ENCODE measurements at places on chromosomes 13 and 19. TPM values are rescaled to one million over a fixed set of nuclear protein-coding genes. Genes with fewer than 3 reads are reported as not detected.

Gene C19orf85
- not detected for total RNA-seq

Gene TUBA3C
- not detected for total RNA-seq

Gene CGB5
- total RNA-seq, result not detected

Gene LRRC63
- not detected for total RNA-seq

DNA sequence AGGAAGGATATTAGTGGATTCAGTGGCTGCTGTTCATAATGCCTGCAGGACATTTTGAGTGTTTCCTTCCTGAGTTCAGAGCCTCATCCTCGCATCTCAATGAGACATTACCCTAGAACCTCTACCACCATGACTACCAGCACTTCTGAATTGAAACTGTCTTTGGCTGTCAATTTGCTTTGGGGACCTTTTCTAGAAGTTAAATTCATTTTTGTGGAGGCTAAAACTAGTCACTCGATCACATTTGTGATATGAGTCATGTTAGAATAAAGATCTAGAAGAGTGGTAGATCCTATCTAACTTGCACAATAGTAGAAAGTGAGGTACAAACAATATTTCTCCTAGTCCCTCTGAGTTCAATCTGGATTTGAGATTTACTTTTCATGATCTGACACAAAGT is 124.9 kb downstream of the KCNRG start:
- H3K4me3 ChIP-seq, result no peak overlapping the region
- H3K27ac ChIP-seq, result no peak overlapping the region
- H3K27me3 ChIP-seq, result no peaks in the 10 kb centered on the region
- no peak for DNase-seq

- H3K4me3 ChIP-seq, result no peak overlapping the region
- peak; percentile 90 for DNase-seq
- H3K27me3 ChIP-seq, result peaks cover 13% of the 10 kb centered on the region
- no peak overlapping the region for H3K27ac ChIP-seq
Observed at GRCh38 chr19:17996826-17997316, 11.1 kb upstream of the ARRDC2 start.

GRCh38 chr13:47076500-47076899 is 179.6 kb upstream of the HTR2A start:
- no peak for DNase-seq
- no peak overlapping the region for H3K27ac ChIP-seq
- H3K4me3 ChIP-seq, result no peak overlapping the region
- H3K4me1 ChIP-seq, result no peaks in the 10 kb centered on the region
- no peaks in the 10 kb centered on the region for H3K36me3 ChIP-seq
- no peaks in the 10 kb centered on the region for H3K27me3 ChIP-seq

- no peak overlapping the region for H3K4me3 ChIP-seq
- no peaks in the 10 kb centered on the region for H3K36me3 ChIP-seq
- H3K27ac ChIP-seq, result no peak overlapping the region
- DNase-seq, result no peak
Observed at GRCh38 chr19:3149526-3150505, 14.0 kb downstream of the GNA15 start.

- peak; percentile 94 for DNase-seq
- peak within 1 kb of the TSS; percentile 76 for H3K4me3 ChIP-seq
- H3K27me3 ChIP-seq, result peaks cover 28% of the 10 kb centered on the region
- peak within 1 kb of the TSS; percentile 87 for H3K27ac ChIP-seq
- no peaks in the 10 kb centered on the region for H3K36me3 ChIP-seq
- peaks cover 10% of the 10 kb centered on the region for H3K4me1 ChIP-seq
Observed at GRCh38 chr19:35248310-35249145, at the start of gene LSR. TSS of gene LSR (plus strand) at chr19:35249002. CDS start at chr19:35249023, 21 bp downstream.

DNA sequence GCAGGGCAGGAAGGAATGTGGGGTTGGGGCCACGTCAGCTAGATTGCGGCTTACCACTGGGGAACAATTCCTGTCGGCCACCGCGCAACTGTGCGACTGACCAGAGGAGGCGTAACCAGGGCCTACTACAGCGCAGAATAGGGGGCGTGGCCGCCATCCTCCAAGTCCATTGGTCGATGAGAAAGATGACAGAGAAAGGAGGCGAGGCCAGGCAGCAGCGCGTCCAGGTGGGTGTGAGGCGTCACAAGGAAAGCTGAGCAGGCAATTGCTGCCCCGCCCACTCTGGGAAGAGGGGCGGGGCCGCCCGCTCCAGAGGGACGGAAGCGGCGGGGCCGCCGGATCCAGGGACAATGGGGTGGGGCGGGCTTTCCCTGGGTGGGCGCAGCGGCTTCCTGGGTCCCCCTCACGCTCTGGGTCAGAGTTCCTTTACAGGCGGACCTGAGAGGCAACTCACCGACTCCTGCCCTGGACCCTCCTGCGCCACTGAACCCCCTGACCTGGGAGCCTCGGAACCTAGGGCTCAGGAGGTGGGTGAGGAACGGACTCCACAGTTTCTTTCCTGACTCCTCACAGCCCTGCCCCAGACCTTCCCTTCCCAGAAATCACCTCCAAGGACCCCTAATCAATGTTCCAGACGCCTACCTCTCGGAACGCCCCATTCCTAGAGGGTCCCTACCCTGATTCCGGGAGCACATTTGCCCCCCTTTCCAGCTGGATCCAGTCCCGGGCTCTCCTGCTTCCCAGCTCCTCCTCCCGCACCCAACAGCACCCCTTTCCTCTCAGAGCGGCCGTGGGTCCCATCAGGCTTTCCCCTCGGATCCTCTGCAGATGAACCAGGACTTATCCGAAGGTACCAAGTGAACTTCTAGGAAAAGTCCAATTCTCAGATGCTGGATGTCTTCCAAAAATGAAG is 101.5 kb upstream of the ZNF492 start:
- H3K27me3 ChIP-seq, result no peaks in the 10 kb centered on the region
- H3K4me3 ChIP-seq, result peak overlapping the region; percentile 15
- H3K4me1 ChIP-seq, result no peaks in the 10 kb centered on the region
- peak; percentile 65 for DNase-seq
- no peaks in the 10 kb centered on the region for H3K36me3 ChIP-seq

GRCh38 chr19:16249826-16250404 is 52.2 kb downstream of the AP1M1 start:
- no peak overlapping the region for H3K27ac ChIP-seq
- peaks cover 8% of the 10 kb centered on the region for H3K27me3 ChIP-seq
- no peaks in the 10 kb centered on the region for H3K36me3 ChIP-seq
- no peak for DNase-seq
- H3K4me1 ChIP-seq, result peaks cover 8% of the 10 kb centered on the region

GRCh38 chr13:92938486-92939020 is 288.1 kb upstream of the GPC6 start:
- H3K4me1 ChIP-seq, result no peaks in the 10 kb centered on the region
- no peaks in the 10 kb centered on the region for H3K36me3 ChIP-seq
- H3K27me3 ChIP-seq, result no peaks in the 10 kb centered on the region
- H3K4me3 ChIP-seq, result no peak overlapping the region

DNA sequence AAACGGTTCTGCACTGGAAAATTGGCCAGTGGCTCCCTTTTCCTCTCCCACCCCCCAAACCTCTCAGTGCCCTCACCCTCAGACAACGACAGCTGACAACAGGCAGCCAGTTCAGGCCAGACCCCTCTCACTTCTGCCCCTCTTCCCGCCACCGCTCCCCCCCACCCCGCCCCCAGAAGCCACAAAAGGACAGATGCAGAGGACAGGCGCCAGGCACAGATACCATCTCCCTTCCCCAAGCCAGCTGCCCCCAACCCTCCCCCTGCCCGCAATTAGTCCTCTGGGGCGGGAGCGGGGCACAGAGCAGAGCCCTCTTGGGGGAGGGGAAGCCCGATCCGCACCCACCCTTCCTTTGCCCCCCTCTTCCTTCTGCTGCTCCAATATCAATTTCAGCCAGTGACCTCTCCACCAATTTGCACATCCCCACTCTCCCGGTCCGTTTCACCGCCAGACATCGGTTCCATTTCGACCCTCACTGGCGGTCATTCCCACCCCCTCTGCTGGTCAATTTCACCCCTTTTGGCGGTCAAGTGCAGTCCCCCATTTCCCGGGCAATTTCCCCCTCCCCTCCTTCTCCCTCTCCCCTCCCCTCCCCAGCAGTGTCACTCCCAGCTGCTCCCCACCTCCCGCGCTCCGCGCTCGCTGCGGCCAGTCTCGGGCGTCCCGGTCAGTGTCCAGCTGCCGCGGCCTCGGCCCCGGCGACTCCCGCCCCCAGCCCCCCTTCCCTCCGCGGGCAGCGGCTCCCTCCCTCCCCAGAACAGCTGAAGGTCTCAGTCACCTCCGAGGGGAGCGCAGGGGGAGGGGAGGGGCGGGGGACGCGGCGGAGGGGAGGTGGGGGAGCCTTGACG is at the start of gene SHD:
Gene SHD (plus strand): TSS at position 848 of the 848 bp plus-strand sequence. CDS start 798 bp downstream, outside the sequence.
- H3K4me1 ChIP-seq, result peaks cover 4% of the 10 kb centered on the region
- DNase-seq, result no peak
- H3K36me3 ChIP-seq, result no peaks in the 10 kb centered on the region
- no peak within 1 kb of the TSS for H3K27ac ChIP-seq

All from transverse colon (tissue), 4 donors.